ENCODE measurements at places on chromosomes 4 and X.

- DNase-seq: no peak
Measured at GRCh38 chr4:12562021-12562420, 922.1 kb downstream of the RAB28 start.

DNA sequence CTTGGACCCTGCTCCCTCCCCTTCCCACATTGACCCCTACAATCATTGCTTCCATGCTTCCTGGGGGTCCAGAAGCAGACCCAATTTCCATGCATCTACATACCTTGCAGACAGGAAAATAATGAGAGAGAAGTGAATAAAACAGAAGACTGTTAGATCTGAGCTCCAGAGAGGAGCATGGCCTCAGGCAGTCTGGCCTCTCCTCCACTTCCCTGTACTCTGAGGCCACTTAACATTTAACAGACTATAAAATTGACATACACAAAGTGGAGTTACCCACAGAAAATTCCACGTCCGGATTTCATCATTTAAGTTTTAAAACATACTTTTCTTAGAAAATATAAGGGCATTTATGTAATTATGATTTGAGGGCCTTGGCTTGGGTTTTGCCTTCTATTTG, 2.1 kb upstream of the PRSS12 start:
- DNase-seq: no peak

DNA sequence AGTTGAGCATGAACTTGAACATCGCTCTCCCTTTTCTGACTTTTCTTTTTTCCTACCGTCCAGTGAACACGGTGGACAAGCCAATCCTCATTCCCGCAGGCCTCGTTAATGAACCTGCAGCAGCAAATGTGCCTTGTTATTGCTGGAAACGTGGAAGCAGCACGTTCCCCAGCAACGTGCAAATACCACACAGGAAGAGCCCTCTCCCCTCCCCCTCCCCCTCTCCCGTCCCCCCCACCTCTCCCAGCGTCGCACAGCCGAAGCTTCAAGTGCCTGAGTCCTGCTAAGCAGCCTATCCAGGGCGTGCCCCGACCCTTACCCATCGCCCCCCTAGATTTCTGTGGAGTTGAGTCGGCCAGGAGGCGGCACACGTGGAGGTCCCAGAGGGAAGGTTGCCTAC, 219.9 kb downstream of the BCOR start:
- DNase-seq: no peak

DNA sequence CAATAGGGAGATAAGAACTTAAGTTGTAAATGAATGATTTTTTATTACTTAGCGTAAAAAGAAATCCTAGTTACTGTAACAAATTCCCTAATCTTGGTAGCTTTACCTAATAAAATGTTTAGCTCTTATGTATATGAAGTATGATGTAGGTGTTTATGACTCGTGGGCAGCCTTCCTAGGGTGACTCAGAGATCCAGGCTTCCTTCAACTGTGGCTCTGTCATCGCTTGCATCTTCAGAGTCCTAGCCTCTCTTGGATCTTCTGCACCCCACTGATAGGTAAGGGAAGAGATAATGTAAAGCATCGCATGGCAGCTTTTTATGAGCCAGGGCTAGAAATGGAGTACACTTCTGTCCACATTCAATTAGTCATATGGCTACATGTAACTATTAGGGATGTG, 165.6 kb upstream of the GLRA2 start:
- no peak for DNase-seq

GRCh38 chrX:132394591-132394990, 94.2 kb downstream of the MBNL3 start:
- DNase-seq: no peak

- no peak for DNase-seq
Measured at GRCh38 chr4:136925203-136925602, 607.1 kb downstream of the PCDH18 start.

GRCh38 chr4:153189016-153189801, 15.0 kb upstream of the TRIM2 start:
- DNase-seq: peak; percentile 63

DNA sequence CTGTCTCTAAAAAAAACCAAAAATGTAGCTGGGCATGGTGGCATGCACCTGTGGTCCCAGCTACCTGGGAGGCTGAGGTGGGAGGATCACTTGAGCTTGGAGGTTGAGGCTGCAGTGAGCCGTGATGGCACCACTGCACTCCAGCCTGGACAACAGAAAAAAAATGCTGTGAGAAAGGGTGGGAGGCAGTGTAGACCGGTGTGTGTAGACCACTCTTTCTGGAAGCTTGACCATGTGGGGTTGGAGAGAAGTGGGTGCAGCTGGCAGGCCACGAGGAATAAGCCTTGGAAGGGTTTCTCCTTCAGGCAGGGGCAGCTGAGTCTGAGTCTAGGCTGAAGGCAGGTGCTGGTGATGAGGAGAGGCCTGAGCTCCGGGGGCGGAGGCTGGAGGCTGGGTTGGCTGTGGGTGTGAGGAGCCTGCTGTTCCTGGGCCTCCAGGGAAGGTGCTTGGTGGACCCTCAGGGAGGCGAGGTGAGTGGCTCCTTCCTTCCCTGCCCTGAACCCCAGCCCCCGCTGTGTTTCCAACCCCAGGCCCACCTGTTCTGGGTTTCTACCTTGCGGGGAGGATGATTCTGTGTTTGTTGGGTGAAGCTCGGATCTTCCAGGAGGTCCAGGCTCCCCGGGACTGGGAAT, 9.3 kb upstream of the TBC1D14 start:
- DNase-seq: no peak

GRCh38 chr4:155889031-155889793, 14.3 kb upstream of the TDO2 start:
- peak; percentile 63 for DNase-seq

DNA sequence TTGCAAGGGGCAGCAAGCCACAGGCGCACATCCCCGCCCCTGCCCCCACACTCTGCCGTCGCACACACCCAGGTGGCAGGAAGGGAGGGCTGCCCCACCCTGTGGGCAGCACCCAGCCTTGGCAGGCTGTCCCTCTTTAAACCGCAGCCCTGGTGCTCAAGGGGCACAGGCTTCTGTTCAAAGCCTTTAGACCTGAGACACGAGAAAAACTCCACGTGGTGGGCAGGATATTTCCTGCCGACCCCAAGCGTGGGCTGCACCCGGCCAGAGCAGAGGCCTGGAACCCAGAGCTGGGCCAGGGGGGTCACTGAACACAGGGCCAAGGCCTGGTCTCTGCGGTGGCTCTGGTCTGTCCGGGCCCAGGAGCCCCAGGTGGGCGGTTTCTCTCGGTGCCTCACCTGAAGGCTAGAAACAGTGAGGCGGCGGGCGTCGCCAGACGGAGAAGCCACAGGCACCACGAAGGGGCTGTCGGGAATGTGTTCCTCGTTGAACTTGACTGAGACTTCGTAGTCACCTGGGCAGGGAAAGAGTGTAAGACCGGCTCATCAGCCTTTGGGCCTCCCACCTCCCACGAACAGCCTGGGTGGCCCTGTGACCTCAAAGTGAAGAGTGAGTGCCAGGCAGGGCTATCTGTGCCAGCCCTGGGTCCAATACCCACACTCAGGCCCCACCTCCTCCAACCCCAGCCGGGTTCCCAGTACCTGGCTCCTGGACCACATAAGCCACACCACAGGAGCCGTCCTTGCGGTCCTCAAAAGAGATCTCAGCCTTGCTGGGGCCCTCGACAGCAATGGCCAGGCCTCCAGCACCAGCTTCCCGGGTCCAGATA, 23.0 kb downstream of the FLNA start:
- no peak for DNase-seq

DNA sequence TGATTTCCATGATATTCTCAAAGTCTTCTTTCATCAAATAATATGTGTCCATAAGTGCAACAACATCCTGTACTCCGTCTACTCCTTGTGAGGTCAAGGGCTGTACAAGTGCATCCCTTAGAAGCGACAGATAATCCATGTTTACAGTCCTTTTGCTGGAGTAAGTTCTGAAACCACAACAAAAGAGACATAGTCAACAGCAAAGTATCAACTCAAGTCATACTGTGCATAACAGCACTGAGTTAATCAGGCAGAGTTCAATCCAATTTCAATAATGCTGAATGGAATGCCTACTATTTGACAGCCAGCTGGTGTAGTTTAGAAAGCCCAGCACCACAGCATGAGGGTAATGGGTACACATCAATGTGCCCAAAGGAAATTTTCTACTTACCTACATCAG, 74.5 kb downstream of the RFC1 start:
- DNase-seq: no peak

GRCh38 chr4:19850909-19851308, 400.8 kb upstream of the SLIT2 start:
- DNase-seq: peak; percentile 86

DNA sequence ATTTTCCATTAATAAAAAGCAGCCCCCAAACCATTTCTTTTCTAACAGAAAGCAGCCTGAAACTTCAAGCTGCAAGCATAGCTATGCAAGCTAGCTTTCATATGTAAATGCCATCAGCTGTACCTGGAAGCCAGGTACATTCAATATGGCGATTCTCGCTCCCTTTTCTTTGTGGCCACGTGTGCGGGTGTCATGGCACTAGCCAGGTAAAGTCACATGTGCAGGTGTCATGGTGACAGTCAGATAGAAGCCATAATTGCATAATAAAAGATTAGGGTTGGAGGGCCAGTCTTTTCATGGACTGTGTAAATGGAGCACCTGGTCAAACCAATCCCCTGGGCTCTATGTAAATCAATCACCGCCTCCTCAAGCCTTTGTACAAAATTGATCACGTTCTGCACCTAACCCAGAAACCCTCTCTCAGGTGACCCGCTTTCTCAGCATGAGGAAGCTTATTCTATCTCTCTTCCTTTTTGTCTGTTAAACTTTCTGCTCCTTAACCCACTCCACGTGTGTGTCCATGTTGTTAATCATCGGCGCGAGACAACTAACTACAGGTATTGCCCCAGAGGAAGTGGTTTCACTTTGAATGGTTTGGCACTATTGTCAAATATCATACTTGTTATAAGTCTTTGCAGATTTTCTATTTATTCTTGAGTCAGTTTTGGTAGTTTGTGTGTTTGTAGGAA, 18.0 kb upstream of the RHOXF2 start:
- DNase-seq: no peak

GRCh38 chr4:157664726-157665125, 444.2 kb downstream of the GRIA2 start:
- peak; percentile 57 for DNase-seq

GRCh38 chrX:152896450-152896849, 1.4 kb upstream of the ZNF185 start:
- no peak for DNase-seq

DNA sequence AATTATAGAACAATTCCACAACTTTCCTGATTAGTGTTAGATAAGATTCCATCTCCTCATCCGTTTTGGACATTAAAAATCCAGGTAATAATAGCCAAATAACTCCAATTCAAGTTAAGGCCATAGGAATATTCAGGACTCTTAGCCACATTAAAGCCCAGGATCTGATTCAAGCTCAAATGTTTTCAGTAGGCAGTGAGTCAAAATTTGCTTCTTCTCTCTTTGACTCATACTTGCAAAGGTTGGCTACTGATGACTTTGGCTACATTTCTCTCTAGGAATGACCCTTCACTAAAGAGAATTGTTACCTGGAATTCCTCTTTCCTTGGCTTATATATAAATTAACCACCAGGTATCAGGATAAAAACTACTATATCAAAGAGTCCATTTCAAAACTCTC, 354.9 kb upstream of the HS3ST1 start:
- DNase-seq: no peak

DNA sequence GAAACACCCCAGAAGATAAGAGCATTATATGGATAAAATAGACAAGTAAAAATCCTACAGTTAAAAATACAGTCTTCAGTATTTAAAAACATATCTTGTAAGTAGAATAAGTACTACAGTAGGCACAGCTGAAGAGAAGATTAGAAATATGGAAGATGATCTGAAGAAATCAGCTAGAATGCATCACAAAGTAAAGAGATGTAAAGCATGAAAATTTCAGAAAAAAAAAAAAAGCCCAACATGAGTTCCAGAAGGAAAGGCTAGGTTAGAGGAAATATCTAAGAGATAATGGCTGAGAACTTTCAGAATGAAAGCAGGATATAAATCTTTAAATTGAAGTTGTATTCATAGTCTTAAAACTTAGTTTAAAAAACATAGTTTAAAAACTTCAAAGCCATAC, 21.0 kb downstream of the EPGN start:
- no peak for DNase-seq

- no peak for DNase-seq
Measured at GRCh38 chr4:118807659-118808058, 28.3 kb downstream of the SEC24D start.

GRCh38 chrX:133985164-133985966, at the start of gene GPC3:
Gene GPC3 (minus strand): TSS chrX:133985594.
- DNase-seq: peak; percentile 17

DNA sequence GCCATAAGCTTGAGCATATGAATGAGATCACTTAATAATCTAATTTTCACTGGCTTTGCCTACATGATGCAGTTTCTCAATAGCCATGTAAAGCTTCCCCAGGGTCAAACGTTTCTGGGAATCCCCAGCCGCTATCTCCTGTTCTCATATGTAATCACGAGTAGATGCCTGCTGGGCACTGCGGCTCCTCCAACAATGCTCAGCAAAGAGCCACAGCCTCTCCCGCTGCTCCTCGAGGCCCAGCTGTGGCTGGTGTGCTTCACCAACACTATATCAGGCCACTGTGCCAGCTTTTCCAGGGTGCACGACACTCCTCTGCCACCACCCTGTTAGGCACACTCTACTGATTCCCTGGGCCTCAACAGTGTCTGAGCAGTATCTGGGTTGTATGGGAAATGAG, 78.3 kb upstream of the RASGEF1B start:
- DNase-seq: no peak

GRCh38 chr4:186709517-186709916, 14.1 kb downstream of the FAT1 start:
- no peak for DNase-seq

GRCh38 chrX:39854772-39855747, 242.7 kb downstream of the BCOR start:
- no peak for DNase-seq

GRCh38 chr4:146155152-146155724, 20.3 kb upstream of the LSM6 start:
- no peak for DNase-seq

GRCh38 chr4:184775854-184776555, 42.1 kb upstream of the CENPU start:
- DNase-seq: no peak

DNA sequence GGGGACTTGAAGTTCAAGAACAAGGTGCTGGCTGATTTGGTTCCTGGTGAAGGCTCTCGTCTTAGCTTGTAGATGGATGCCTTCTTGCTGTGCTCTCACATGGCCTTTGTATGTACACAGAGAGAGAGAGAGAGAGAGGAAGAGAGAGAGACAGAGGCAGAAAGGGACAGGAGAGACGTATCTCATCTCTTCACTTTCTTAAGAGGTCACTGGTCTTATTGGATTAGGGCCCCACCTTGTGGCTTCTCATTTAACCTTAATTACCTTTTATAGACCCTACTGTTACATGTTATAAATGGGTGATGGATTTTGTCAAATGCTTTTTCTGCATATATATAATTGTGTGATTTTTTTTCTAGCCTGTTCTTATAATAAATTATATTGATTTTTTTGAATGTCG, 1444.2 kb downstream of the ADGRL3 start:
- DNase-seq: peak; percentile 27

DNA sequence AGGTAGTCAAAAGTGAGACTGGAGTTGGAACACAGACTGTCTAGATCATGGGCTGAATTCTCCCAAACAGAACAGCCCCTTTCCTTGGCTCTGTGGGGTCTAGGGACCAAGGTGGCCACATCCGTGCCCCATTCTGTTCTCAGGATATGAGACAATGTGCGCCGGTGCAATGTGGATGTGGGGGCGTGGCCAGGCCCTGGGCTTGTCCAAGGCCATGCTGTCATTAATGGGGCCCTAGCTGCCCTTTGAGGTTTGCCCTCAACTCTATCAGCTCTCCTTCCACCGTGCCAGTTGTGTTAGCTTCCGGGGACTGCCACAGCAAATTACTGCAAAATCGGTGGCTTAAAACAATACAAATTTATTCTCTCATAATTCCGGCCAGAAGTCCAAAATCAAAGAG, 312.6 kb downstream of the EVC2 start:
- DNase-seq: no peak

- peak; percentile 58 for DNase-seq
Measured at GRCh38 chrX:21943460-21944135, 3.1 kb downstream of the SMS start.
